T-helper 9 cell (primary cell): ENCODE measurements at places on chromosomes 4 and X.

- no peak for DNase-seq
Observed at GRCh38 chrX:95903490-95903889, 781.2 kb upstream of the DIAPH2 start.

DNA sequence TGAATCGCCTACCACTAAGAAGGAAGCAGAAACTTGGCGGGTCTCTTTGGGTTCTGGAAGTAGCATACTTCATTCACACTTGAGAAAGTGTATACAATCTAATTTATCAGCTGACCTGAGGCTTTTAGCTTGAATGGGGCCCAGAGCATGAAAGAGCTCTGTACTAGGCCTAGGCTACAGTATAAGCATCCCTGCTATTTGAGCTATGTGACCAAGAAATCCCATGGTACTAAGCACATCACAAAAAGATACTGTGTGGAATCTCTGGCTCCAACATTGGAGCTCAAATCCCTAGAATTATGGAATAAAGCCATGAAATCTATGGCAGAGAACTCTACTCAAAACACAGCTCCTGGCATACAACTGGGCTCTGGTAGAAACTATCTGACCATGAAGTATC lies 43.9 kb upstream of the CCDC149 start:
- DNase-seq: no peak

DNA sequence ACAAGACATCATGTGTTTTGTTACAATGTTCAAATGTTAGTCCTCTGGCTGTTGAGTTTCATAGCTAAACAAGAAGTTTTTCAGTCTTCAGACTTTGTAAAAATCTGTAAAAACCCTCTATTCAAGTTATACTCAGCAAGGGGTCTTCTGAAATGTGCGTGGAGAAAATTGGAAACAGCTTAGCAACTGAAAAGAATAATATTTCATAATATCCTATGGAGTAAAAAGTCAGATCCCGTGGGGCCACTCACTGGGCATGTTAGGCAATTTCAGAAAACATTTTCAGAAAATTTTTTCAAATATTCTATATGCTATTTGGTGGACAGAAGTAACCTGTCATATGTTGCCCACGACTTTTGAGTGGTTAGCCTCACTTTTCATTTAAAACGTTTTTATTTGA lies 118.3 kb downstream of the CORIN start:
- DNase-seq: no peak

DNA sequence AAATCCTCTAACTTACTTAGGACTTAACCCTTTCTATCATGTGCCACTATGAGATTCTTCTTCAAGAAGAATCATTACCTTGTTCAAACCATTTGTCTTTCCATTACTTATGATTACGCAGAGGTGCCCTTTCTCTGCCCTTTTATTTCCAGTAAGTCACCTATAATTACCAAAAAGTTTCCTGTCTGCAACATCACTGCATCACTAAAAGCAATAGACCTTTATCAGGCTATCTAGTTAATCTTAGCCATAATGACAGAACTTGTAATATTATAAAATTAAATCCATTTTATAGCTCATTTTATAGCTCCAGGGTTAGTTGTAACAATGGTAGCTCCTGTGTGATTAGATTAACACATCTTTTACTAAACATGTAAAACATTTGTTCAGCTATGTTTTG lies 673.6 kb upstream of the PITX2 start:
- DNase-seq: no peak

- DNase-seq: no peak
Observed at GRCh38 chr4:112923516-112923915, 125.9 kb upstream of the ANK2 start.

- no peak for DNase-seq
Observed at GRCh38 chrX:129529685-129530281, 6.5 kb upstream of the SMARCA1 start.

DNA sequence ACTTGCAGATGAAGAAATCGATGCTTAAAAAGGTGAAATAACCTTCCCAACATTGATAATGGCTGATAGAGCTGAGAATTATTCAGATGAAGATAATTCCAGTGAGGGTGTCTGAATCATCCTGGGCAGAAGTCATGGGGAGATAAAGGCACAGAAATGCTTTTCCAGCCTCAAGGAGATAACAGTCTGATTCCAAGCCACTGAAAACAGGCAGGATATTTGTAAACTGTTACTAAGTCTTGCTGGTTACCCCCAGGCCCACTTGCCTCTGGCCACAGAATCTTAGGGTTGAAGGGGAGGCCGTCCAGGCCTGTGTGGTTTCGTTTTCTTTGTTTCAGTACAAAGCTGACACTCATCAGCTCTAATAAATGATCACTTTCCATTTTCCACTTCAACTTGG lies 158.5 kb downstream of the SH3KBP1 start:
- DNase-seq: no peak

DNA sequence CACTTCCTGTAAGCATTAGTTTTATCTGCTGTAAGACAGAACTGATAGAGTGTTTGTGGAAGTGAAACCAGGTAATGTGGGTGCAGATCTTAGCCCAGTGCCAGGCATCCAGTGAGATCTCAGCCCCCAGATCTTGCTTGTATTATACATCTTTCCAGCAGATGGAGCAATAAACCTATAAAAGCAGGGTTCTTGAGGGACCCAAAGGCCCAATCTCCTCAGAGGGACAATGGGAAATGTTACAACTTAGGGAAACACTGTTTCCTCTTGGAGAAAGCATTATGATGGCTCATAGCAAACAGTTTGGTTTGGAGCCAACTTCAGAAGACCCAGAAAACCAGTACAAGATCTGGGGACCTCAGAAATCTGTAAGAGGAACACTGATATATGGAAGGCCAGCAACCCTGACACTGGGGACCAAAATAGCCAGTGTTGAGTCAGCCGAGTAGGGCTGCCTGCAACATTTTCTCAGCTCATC lies 206.3 kb downstream of the SLC7A11 start:
- DNase-seq: no peak
